ENCODE measurements at places on chromosomes 13 and 19.
A peak's percentile ranks its signal among the peaks of the same experiment; 100 is the strongest.

DNA sequence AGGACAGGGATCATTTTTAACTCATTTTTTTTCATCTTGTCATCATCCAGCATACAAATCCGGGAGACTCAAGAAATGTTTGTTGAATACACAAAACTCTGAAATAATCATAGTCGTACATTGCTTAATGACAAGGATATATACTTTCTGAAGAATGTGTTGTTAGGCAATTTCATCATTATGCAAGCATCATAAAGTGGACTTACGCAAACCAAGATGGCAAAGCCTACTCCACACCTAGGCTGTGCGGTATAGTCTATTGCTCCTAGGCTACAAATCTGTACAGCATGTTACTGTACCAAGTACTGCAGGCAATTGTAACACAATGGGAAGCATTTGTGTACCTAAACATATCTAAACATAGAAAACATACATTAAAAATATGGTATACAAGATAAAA, 264.1 kb downstream of the TSHZ3 start:
- no peak for DNase-seq

GRCh38 chr13:50006426-50007135, 8.7 kb upstream of the KCNRG start:
- DNase-seq = no peak

- DNase-seq = no peak
Observed at GRCh38 chr19:41366089-41366488, 2.1 kb upstream of the B9D2 start.

DNA sequence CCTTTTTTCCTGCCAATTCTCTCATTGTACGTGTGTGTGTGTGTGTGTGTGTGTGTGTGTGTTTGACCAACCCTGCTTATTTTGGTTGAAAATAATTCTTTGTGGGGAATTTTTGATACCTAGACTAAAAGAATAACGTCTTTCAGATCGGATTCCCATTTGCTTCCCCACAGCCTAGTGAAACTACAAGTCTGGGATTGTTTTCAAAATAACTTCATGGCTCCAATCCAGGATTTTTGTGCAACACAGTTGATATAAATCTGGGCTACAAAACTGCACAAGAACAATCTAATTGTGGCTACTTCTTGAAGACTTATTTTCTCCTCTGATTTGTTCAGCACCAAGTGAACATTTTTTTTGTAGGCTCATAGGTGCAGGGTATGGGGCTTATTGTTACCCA, 332.8 kb upstream of the MIR17HG start:
- no peak for DNase-seq

DNA sequence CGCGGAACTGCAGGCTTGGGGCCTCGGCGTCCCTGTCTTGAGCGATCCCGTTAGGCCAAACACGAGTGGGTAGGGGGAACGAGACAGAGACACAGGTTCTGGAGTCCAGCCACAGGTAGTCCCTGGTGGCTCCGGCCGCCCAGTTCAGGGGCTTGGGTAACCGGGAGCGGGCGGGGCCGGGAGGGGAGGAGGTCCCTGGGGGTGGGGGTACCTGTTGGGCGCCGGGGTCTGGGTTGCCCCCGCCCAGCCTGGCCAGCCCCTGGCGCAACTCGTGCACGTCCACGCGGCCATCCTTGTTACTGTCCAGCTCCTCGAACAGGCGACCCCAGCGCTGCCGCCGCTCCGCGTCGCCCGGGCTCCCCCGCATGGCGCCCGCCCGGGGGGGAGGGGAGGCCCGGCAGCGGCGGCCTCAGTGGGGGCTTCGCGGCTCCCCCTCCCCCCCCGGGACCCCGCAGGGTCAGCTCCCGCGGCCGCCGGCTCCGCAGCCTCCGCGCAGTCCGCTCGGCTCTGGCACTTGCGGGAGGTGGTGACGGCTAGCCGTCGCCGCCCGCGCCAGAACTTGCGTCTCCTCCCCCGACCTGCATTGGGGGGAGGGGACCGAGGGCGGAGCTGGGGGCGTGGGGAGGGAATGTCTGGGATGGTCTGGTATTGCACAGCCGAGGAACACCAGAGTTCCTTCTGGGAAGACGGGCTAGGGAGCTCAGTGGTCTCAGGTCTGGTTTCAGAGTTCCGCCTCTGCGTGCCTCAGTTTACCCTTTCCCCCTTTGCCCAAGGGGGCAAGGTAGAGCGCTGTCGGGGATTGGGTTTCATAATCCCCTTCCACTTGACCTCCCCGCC, at the start of gene SLC25A23:
SLC25A23 (minus strand) TSS at position 531 of the 837 bp plus-strand sequence; CDS start at position 367, 164 bp downstream.
- DNase-seq = peak; percentile 46

GRCh38 chr13:97474349-97474980, 40.5 kb downstream of the RAP2A start:
- DNase-seq = no peak

GRCh38 chr19:38565691-38566105, 52.1 kb downstream of the MAP4K1 start:
- DNase-seq = no peak

DNA sequence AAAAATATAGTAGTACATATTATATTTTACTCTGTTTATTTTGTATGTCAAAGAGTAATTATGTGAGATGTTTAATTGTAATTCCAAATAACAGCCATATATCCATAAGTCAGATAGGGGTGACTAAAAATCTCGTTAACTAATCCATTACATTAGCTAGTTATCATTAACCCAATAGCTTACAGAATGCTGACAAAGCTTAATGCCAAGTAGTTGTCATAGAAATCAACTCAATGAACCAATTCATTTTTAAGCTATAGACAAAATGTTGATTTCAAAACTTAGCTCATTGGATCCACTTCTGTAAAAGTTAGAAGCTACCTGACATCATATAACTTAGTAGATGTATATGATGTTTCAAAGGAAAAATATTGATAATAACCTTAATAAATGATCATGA, 206.7 kb upstream of the SLITRK1 start:
- DNase-seq = no peak

DNA sequence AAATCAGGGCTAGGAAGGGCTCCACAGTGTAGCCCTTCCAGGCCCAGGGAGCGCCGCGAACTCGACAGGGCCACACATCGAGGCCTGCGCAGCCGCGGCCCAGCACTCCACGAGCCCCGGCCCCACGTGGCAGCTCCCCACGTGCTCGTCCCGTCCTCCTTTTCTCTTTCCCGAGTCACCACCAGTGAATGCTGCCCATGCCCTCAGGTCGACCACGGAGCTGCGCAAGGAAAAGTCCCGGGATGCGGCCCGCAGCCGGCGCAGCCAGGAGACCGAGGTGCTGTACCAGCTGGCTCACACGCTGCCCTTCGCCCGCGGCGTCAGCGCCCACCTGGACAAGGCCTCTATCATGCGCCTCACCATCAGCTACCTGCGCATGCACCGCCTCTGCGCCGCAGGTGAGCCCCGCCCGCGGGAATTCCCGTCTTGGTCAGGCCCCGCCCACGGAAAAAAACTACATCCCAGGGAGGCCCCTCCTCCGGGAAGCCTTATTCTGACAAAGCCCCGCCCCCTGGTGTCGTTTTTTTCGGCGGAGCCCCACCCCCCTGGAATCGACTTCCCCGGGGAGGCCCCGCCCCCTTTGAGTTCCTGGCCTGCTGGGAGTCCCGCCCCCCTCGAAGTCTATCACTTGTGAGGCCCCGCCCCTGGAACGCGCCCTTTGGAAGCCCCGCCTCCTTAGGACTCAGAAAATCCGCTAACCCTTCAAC, 7.0 kb downstream of the HIF3A start:
- DNase-seq = no peak

GRCh38 chr13:50129081-50129705, 113.9 kb downstream of the KCNRG start:
- DNase-seq = no peak

- no peak for DNase-seq
Observed at GRCh38 chr13:52414051-52414450, 8.1 kb upstream of the THSD1 start.

GRCh38 chr19:46890423-46891170, 29.8 kb downstream of the ARHGAP35 start:
- no peak for DNase-seq

GRCh38 chr13:42334329-42334706, 62.4 kb downstream of the AKAP11 start:
- DNase-seq = no peak

- no peak for DNase-seq
Observed at GRCh38 chr19:17865364-17866311, 5.9 kb downstream of the RPL18A start.

GRCh38 chr13:114089341-114089740, 43.1 kb downstream of the RASA3 start:
- no peak for DNase-seq

DNA sequence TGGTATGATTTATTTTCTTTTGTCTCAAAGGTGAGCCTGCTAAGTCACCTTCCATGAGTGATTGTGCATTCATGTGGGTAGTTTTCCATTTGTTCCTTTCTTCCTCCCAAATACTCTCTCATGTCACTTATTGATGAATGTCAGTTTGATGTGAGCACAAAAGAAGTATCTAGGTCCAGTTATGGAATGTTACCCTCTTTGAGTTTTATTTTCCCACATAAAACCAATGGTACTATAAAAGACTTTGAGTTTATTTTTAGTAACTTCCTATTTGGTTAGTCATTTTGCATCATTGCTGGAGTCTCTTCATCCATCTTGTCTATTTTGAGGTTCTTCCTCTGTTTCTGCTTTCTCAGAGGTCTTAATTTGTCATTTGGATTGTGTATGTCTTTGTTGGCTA, 321.3 kb downstream of the GPC6 start:
- DNase-seq = no peak

DNA sequence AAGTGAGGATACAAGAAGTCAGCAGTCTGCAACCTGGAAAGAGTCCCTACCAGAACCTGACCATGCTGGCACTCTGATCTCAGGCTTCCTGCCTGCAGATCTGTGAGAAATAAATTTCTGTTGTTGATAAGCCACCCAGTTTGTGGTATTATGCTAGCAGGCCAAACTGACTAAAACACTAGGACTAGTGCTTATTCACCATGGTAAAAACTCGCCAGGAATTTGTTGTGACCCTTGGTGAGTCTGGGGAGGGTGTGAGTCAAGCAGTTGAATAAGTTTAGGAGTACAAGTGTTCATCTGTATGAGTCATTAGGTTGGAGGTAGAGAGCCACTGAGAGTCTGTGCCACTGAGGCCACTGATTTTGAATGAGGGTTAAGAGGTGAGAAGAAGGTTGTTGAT, 3.6 kb downstream of the ZIK1 start:
- no peak for DNase-seq

DNA sequence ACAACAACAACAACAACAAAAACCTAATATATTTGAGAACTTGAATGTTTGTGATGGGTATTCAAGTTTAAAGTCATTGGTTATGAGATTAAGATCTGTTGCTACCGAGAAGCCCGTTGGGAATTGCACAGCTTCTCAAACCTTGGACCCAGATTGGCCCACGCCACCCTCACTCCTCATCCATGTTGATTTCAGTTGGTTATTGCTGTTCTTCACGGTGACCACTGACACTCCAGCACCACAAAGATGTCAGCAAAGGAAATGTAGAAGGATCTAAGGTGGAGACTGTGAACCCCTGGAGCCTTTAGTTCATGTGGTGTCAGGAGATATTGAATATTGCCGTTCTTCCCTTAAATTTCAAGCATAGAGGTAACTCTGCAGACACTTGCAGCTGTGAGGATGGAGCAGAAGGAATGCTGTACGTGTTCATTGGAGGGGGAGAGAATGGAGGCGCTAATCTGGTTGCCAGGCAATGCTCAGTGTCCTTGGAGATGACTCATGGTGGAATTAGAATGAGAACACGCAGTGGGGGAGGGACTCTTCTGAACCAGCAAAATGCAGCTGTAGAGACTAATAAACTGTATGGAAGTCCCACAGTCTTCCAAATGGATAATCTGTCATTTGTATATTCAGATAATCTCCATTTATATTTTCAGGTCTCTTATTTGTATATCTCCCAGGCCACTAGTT, 20.8 kb upstream of the ZNF835 start:
- no peak for DNase-seq

DNA sequence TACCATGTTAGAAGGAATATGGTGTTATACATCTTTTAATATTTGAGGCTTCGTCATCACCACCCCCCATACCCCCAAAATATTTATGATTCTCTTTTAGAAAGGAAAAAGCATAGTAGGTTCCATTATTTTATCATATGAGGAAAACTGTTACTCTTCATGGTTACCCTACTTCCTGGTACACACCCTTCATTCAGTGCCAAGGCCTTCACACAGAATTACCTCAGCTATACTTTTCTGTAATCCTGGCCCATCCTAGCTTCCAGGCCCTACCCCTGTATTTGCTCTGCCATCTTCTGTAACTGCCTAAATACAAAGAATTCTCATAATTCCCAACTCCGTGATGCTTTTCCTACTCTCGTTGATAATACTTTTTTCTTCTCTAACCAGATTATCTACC, 4.3 kb upstream of the UTP14C start:
- DNase-seq = no peak

- DNase-seq = no peak
Observed at GRCh38 chr13:67318860-67319259, 88.7 kb upstream of the PCDH9 start.

Data from hypothalamus (tissue), 51 donors.